Activated CD4-positive, alpha-beta T cell treated with anti-CD3 and anti-CD28 coated beads, Interleukin-2, amount 50 U/mL, for 4 hours (primary cell): ENCODE measurements at places on chromosomes 2 and 18.

DNA sequence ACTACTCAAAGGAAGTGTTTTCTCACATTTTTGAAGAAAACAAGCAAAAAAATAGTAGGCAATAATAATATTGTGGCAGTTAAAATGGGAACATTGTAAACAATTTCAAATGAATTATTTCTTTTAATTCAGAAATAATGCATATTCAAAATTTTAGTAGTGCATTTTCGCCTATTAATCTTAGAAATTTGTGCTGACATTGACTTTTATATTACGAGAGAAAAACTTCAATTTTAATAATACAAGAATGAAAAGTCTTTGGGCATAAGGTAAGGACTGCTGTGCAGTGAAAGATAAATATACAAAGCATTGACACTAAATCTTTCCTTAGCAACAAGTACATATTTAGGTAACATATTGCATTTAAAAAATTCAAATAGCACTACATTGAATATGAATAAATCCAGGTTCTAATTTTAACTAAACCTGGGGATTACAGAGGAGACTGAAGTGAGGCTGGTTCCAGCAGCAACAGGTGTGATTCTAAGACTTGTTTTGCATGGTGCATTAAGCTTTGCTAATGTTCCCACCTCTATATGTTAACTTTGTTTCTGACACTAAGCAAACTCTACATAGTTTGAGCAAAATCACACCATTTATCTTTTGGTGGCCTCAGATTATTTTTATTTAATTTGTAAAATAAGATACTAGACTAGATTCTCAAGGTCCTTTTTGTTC lies 40.5 kb downstream of the CALCRL start:
- no peak for DNase-seq

GRCh38 chr2:46239847-46240181 lies 57.4 kb upstream of the EPAS1 start:
- DNase-seq: peak; percentile 53

DNA sequence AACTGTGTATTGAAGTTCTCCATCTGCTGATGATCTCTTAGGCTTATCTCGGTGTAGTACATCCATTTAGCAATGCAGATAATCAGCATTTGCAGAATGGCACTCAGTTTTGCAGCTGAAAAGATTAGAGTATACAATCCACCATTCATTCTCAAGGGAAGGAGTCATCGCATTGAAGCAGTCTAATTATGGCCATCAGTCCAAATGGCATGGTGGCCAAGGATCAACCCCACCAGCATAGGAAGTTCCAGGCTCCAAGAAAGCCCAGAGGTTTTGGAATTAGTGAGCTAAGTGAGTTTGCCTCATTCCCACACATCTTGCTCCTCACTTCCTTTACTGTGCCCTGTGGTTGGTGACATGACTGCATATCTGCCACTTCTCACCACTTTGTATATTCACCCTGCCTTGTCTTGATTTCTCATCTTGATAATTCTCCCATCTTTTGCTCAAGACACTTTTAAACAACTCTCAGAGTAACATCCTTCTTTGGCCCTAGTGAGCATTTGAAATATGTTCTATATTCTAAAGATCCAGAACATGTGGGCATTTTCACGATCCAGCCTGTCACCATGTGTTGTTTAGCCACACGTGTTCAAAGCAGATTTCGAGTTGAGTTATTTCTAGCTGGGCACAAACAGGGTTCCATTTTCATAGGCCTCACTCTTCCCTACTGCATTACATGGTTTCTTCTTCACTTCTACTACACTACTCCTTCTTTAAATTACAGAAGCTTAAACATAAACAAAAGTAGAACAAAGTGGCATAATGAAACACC lies 1119.8 kb downstream of the TSN start:
- DNase-seq: no peak

DNA sequence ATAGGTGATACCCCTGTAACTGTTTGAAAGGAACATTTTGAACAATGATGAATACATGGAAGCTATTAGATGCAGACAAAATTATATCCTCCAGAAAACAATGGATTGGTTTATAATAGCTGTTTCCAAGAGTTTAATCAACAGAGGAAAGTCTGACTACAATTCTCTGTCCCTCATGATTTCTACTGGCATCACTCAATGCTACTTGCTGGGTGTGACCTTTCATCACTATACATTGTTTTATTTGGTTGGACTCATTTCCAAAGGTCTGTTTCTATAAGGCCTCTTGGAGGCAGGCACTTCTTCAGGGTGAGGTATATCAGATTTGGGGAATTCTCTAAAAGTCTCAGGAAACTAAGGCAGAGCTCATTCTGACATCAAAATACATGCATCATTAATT lies 636.1 kb upstream of the SLC8A1 start:
- DNase-seq: no peak

DNA sequence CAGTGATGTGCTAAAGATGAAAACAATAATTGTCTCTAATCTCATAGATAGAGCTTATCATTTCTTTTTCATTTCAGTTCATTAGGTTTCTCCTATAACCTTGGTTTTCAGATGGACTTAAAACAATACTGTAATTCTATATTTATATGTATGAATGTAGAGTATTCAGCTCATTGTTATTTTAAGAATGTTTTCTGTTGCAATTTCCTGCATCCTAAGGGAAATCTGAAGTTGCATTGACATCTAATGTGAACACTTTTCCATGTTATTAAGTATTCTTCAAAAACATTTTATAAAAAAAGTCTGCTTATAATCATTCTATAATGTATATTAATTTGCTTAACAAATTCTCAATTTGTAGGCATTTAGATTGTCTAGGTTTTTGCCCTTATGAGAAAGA lies 288.9 kb downstream of the XIRP2 start:
- DNase-seq: no peak

- DNase-seq: no peak
These were observed 253.4 kb downstream of the IKZF2 start for GRCh38 chr2:212898011-212898410.

GRCh38 chr2:104872866-104873688 lies 19.2 kb downstream of the POU3F3 start:
- no peak for DNase-seq

DNA sequence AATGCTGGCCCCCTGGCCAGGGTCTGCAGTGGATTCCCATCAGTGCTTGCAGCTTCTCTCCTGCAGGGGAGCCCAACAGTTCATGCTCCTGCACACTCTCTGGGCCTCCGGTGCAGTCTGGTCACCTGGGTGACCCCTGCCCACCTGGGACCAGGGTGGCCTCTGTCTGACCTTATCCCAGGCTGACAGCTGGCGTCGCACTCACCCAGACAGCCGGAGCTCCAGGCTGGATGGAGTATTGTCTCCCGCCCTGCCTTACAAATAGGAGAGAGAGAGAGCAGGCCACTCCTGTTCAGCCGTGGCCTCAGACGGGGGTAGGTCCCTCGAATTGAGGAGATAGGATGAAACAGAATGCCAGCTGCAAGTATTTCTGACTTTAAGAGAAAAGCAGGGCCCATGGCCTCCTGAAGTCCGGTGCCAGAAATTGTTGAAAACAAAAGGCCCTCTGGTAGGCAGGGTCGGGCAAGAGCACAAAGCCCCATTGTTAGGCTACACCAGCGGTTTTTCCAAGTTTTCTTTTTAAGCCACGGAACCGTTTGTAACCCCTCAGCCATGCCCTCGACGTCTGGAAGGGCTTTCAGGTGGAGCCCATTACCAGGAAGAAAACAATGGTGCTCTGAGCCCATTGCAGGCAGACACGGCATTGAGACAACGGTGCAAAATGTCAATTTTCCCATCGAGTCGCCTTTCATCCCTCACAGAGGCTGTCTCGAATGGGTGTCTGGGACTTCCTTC lies 258.4 kb downstream of the BCL11A start:
- DNase-seq: no peak

GRCh38 chr18:74613381-74613780 lies 15.7 kb downstream of the ZNF407 start:
- DNase-seq: no peak

- DNase-seq: no peak
These were observed 142.7 kb downstream of the EML6 start for GRCh38 chr2:54866179-54866578.

- DNase-seq: no peak
These were observed 73.0 kb upstream of the NOSTRIN start for GRCh38 chr2:168729455-168729854.

- DNase-seq: no peak
These were observed 21.2 kb downstream of the WDR7 start for GRCh38 chr18:56672391-56672790.

DNA sequence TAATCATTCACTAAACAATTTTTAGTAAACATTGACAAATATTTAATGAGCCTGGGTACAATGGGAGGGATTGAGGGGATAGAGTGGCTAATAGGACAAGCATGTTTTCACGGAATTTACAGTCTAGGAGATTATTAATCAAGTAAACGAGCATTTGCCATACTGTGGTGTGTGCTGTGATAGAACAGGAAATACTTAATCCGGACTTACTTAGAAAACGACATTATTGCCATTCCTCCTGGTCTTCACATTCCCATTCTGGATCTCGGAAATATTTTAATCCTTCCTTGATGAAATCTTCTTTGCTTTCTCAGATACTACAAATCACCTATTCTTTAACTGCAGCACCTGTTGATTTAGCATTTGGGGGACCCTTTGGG lies 905 bp downstream of the TTLL4 start:
- no peak for DNase-seq

GRCh38 chr2:240604939-240605716 lies 18.6 kb downstream of the CAPN10 start:
- no peak for DNase-seq

DNA sequence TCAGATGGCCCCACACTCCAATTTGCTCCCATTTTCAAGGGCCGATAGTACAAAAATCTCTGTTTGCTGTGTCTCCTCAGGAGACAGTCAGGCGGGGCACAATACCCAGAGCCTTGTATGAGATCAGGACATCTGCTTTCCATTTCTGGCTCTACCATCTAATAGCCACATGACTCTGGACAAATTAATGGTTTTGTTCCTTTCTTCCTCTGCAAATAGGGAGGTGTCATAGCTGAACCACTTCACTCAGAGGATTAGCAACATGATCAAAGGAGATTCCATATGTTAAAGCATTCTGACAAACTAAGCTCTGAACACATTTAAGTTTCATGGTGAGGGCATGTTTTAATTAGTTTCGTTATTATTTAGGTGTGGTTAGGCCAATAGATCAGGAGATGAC lies 602.1 kb upstream of the SYT4 start:
- DNase-seq: no peak

GRCh38 chr2:218033208-218033589 lies 30.4 kb upstream of the TNS1 start:
- no peak for DNase-seq

DNA sequence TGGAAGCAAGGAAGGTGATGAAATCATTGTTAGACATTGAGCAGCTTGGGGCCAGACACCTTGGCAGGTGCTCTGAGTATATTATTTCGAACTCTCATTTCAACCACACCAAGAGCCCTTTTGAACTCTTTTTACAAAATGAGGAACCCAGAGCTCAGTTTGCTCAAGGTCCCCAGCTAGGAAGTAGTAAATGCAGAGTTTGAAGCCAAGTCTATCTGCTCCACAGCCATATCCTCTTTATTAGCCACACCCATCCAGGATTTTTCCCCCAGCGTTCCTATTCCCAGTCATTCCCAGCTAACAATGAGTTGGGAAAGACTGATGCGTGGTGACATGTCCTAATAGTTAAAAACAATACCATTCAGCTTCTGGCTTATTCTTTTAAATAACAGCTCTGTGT lies 40.2 kb downstream of the SEMA4F start:
- no peak for DNase-seq

GRCh38 chr2:14125624-14126293 lies 506.8 kb upstream of the LRATD1 start:
- no peak for DNase-seq

DNA sequence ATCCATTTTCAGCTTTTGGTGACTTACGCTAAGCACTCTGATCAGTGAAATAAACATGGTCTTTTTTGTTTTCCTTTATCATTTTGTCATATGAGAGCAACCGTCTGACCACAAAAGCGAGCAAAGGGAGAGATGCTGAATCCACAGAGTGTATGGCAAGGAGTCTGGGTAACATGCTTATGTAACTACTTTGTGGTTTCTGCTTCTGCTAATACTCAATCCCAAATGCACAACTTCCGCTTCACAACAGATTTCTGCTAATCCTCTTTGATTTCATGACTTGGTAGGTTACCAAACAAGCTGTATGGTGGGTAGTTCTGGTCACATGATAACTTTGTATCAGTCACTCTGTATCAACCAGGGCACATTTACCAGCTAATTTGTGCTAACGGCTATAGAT lies 908.4 kb upstream of the CRIM1 start:
- no peak for DNase-seq

DNA sequence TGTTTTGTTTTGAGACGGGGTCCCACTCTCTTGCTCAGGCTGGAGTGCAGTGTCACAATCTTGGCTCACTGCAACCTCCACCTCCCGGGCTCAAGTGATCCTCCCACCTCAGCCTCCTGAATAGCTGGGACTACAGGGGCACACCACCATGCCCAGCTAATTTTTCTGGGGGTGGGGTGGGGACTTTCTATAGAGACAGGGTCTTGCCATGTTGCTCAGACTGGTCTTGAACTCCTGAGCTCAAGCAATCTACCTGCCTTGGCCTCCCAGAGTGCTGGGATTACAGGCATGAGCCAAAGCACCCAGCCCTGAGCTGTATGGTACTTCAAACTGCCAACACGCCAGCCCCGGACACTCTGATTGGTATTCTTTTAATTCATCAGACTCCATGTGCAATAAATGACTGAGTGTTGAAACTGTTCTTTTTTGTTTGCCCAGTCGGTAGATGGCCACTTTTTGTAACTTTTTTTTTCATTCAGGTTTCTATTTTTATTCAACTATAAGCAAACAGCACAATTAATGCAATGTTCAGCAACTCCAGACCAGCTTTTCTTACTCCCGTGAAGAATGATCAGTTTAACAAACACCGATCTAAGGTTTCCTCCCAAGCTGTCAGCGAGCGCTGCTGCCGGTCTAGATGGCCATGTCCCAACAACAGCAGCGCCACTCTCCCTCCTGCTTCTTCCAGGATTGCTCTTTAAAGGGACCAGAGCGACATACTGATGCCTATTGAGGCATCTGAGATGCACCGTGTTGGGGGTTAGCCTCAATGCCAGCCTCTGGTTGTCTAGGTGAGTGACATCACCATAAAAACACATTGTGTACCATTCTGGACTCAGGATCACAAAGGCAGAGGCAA lies 12.5 kb upstream of the TGOLN2 start:
- DNase-seq: no peak

DNA sequence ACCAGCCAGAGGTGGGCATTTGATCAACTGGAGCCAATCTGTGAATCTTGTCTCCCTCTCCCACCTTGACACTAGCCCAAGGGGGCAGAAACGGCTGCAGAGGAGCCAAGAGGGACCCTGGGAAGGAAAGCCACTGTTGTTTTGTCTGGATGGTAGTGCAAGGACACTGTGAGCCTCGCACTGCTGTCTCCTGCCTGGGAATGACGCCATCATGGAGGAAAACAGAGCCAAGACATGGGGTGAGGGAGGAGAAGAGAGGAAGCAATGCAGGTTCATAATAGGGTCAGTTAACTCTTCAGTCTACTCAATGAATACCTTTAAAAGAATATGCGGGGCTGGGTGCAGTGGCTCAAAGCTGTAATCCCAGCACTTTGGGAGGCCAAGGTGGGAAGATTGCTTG lies 231.1 kb upstream of the AGAP1 start:
- no peak for DNase-seq

DNA sequence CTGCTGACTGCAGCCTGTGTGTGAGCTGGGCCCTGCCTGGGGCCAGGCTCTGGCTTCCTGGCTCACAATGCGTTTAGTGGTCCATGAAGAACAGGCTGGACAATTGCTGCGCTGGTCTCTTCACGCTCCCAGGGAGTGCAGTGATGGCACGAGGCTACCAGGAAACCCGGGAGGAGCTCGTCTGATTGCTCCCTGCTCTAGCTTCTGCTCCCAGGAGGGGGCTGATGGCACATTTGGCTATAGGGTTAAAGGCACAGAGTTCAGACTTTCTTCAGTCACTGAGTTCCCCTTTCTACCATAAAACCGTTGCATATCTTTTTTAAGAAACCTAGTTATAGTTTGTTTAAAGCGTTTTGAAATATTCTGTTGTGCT lies 60.1 kb downstream of the KCNF1 start:
- DNase-seq: no peak
